ENCODE measurements at places on chromosomes 2 and 18. TPM values are rescaled to one million over a fixed set of nuclear protein-coding genes. Genes with fewer than 3 reads are reported as not detected.
A peak's percentile ranks its signal among the peaks of the same experiment; 100 is the strongest.

DNA sequence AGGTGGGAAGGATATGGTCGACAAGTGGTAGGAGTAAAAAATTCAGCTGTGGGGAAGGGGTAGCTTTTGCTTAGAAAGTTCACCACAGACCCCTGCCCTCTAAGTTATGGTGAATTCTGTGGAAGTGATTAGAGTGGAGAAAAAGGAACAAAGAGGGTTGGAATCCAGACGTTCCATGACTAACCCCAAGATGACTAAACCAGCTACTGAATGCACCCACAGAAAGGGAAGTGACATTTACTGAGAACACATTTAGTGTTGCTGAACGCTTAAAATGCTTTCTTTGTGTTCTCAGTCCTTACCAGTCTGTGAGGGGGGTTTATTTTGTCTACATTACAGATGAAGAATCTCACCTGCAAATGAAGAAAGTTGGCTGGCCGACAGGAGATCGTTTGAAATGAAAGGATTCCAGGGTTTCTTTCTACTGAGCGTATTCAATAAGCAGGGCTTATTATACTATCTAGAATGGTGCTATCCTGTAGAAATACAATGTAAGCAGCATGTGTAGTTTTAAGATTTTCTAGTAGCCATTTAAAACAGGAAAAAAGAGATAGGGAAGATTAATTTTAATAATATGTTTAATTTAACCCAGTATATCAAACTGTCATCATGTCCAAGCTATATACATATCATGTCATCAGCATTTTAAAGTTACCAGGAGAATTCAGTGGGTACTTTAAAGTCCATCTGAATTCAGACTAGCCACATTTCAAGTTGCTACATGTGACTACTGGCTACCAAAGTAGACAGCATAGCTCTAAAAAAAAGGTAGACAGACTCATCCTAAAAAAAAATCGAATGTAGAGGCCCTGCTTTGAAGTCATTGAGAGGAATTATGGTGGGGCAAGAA, 60.1 kb downstream of the LIMS1 start:
- no peaks in the 10 kb centered on the region for H3K27me3 ChIP-seq
- H3K36me3 ChIP-seq, result no peaks in the 10 kb centered on the region
- peaks cover 2% of the 10 kb centered on the region for H3K4me1 ChIP-seq

GRCh38 chr2:209451209-209451834, 27.5 kb downstream of the MAP2 start:
- no peaks in the 10 kb centered on the region for H3K4me1 ChIP-seq
- no peaks in the 10 kb centered on the region for H3K36me3 ChIP-seq
- H3K27ac ChIP-seq, result no peak overlapping the region
- no peak for DNase-seq
- H3K4me3 ChIP-seq, result no peak overlapping the region

- H3K27me3 ChIP-seq, result no peaks in the 10 kb centered on the region
- H3K4me1 ChIP-seq, result no peaks in the 10 kb centered on the region
- no peak for DNase-seq
- no peaks in the 10 kb centered on the region for H3K36me3 ChIP-seq
- no peak overlapping the region for H3K4me3 ChIP-seq
Measured at GRCh38 chr18:14945286-14945685, 197.3 kb downstream of the ANKRD30B start.

GRCh38 chr2:101516823-101517690, 42.1 kb upstream of the RFX8 start:
- DNase-seq, result no peak
- H3K27ac ChIP-seq, result no peak overlapping the region
- H3K4me3 ChIP-seq, result no peak overlapping the region
- H3K36me3 ChIP-seq, result no peaks in the 10 kb centered on the region
- no peaks in the 10 kb centered on the region for H3K4me1 ChIP-seq

DNA sequence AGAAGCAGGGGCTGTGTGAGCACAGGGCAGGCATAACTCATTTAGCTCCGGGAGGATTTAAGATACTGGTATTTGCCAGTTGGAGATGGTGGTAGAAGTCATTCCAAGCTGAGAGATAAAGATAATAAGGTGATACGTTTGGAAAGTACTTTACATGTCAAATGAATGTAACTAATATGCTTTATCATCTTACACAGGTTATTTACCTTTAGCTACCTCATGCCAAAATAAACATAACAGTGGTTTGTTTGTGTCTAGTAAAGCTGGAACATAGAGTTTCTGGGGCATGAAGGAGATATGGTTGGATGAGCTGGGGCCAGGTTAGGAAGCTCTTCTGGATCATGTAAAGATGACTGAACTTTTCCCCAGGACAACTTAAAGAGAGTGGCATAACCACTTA, 126.9 kb upstream of the PIK3C3 start:
- H3K27ac ChIP-seq, result no peak overlapping the region
- no peaks in the 10 kb centered on the region for H3K36me3 ChIP-seq
- H3K27me3 ChIP-seq, result no peaks in the 10 kb centered on the region

DNA sequence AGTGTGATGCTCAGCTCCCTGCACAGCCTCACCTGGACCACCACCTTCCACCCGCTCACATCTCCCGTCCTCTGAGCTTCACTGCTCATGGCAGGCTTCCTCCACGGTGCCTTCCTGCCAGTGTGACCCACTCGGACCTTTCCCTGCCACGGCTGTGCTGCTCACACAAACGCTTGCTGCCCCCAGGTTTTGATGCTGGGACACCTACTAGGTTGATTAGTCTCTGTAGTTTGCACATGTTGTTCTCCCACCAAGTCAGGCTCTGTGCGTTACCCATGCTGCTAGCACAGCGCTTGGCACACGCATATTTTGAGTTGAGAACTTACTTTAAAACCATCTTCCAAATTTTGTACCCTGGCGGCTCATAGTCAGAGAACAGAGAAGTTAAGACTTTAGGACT, 2.1 kb downstream of the MC2R start:
- no peak overlapping the region for H3K27ac ChIP-seq
- no peak overlapping the region for H3K4me3 ChIP-seq
- no peak for DNase-seq
- H3K27me3 ChIP-seq, result no peaks in the 10 kb centered on the region
- no peaks in the 10 kb centered on the region for H3K4me1 ChIP-seq
- no peaks in the 10 kb centered on the region for H3K36me3 ChIP-seq

GPR45 gene
- not detected for total RNA-seq

GRCh38 chr2:236049981-236050380, 118.2 kb downstream of the GBX2 start:
- no peaks in the 10 kb centered on the region for H3K36me3 ChIP-seq
- H3K27ac ChIP-seq, result no peak overlapping the region
- H3K27me3 ChIP-seq, result no peaks in the 10 kb centered on the region
- no peak for DNase-seq
- H3K4me3 ChIP-seq, result no peak overlapping the region
- no peaks in the 10 kb centered on the region for H3K4me1 ChIP-seq

DSG4 gene
- total RNA-seq, result not detected

DNA sequence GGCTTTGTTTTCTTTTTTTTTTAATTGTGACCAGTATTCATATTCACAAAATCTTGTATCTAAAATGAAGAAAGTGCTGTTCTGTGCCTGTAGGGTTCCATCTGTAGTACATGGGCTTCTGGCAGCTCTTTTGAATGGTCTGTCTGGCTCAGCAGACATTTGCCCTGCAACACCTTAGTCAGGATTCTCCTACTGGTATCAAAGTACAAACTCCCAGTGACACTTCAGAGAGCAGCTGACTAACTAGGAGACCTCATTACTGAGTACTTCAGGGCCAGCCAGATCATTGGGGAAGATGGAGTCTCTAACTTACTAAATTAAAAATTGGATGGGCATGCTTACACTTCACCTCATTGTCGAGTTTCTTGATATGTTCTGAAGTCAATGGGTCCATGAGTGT, 39.7 kb downstream of the GRHL1 start:
- H3K27me3 ChIP-seq, result no peaks in the 10 kb centered on the region
- no peaks in the 10 kb centered on the region for H3K4me1 ChIP-seq
- no peak for DNase-seq
- no peaks in the 10 kb centered on the region for H3K36me3 ChIP-seq

PLCD4 gene
- total RNA-seq, result 5.3 TPM

- no peaks in the 10 kb centered on the region for H3K4me1 ChIP-seq
- DNase-seq, result no peak
- no peak overlapping the region for H3K27ac ChIP-seq
- H3K36me3 ChIP-seq, result no peaks in the 10 kb centered on the region
- H3K27me3 ChIP-seq, result no peaks in the 10 kb centered on the region
- H3K4me3 ChIP-seq, result no peak overlapping the region
Measured at GRCh38 chr2:196413821-196414274, 225.7 kb upstream of the CCDC150 start.

- no peaks in the 10 kb centered on the region for H3K27me3 ChIP-seq
- H3K36me3 ChIP-seq, result no peaks in the 10 kb centered on the region
- peaks cover 5% of the 10 kb centered on the region for H3K4me1 ChIP-seq
- no peak overlapping the region for H3K27ac ChIP-seq
- no peak for DNase-seq
Measured at GRCh38 chr18:32443033-32443705, 27.5 kb downstream of the GAREM1 start.

GRCh38 chr2:178110681-178111080, 1.6 kb upstream of the RBM45 start:
- no peak for DNase-seq
- H3K4me1 ChIP-seq, result no peaks in the 10 kb centered on the region
- no peak overlapping the region for H3K4me3 ChIP-seq
- no peaks in the 10 kb centered on the region for H3K36me3 ChIP-seq
- H3K27ac ChIP-seq, result no peak overlapping the region

- H3K27ac ChIP-seq, result no peak overlapping the region
- H3K4me1 ChIP-seq, result no peaks in the 10 kb centered on the region
- H3K36me3 ChIP-seq, result no peaks in the 10 kb centered on the region
- no peaks in the 10 kb centered on the region for H3K27me3 ChIP-seq
- DNase-seq, result no peak
Measured at GRCh38 chr2:112161431-112162145, 23.4 kb downstream of the FBLN7 start.

GRCh38 chr2:239025096-239025801, 177.4 kb downstream of the TWIST2 start:
- no peak for DNase-seq
- no peak overlapping the region for H3K27ac ChIP-seq
- H3K4me1 ChIP-seq, result no peaks in the 10 kb centered on the region
- no peaks in the 10 kb centered on the region for H3K27me3 ChIP-seq
- H3K36me3 ChIP-seq, result no peaks in the 10 kb centered on the region

- no peak overlapping the region for H3K4me3 ChIP-seq
- H3K27ac ChIP-seq, result no peak overlapping the region
- H3K36me3 ChIP-seq, result no peaks in the 10 kb centered on the region
- H3K27me3 ChIP-seq, result no peaks in the 10 kb centered on the region
- no peaks in the 10 kb centered on the region for H3K4me1 ChIP-seq
Measured at GRCh38 chr2:227388537-227389011, 825 bp upstream of the SCYGR1 start.

DNA sequence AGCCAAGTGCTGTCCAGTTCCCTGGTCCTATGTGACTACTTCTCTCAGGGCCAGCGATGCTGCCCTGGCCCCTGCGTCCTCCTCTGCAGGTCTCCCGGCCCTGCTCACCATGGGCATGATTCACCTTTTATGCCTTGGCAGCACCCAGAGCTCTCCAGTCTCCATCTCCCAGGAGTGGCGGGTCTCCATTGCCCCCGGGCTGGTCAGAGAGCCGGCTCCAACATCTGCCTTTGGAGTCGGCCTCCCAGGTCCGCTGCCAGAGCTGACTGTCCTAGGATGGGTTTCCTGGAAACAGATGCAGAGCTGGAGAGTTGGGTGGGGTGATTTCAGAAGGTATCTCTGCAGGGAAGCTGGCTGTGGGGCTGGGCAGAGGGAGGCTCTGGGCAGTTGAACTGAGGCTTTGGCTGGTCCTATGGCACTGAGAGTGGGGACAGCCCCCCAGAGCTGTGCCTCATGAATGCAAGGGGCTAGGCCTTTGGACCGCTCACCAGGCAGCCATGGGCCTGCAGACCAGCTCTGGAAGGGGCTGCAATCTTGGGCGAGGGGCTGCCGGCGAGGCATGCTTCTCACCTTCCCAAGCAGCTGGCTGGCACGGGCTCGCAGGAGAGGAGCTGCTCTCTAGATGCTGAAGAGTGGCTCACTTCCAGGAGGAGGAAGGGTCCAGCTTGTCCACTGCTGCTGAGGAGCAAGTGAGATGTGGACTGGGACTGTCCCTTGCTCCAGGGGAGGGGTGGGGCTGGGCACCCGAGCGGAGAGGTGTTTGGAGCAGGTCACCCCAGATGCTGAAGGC, 59.8 kb upstream of the HS6ST1 start:
- H3K27ac ChIP-seq, result no peak overlapping the region
- H3K27me3 ChIP-seq, result no peaks in the 10 kb centered on the region
- no peaks in the 10 kb centered on the region for H3K36me3 ChIP-seq
- DNase-seq, result peak; percentile 68

NXPH2 gene
- not detected for total RNA-seq

SGPP2 gene
- not detected for total RNA-seq
